ENCODE measurements at places on chromosomes 1 and 21.

GRCh38 chr21:37800057-37800455 is 116.2 kb downstream of the KCNJ6 start:
- DNase-seq, result no peak

DNA sequence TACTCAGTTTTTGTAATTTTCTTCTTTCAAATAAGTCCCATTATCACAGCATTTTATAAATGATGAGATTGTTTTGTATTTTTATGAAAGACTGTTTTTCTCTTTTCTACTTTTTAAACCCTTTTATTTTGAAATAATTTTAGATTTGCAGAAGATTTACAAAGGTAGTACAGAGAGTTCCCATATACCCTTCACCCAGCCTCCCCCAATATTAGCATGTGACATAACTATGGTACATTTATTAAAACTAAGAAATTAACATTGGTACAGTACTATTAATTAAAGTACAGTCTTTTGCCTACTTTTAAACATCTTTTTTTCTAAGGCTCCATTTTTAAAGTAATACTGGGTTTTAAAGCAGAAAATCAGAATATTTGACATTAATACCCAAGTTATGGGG is 35.6 kb upstream of the LAMC2 start:
- DNase-seq, result no peak

DNA sequence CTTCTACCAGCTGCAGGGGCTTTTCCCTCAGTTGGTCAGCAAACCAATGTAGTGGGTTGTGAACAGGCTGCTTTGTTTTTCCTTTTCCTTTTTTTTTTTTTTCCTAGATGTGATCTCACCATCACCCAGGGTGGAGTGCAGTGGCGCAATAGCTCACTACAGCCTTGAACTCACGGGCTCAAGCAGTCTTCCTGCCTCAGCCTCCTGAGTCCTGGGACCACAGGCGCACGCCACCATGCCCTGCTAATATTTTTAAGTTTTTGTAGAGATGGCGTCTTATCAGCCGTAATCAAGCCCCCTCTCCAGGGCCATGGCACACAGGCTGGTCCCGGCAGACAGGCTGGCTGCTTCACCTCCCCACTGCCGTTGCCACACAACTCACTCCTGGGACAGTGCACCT is 3.4 kb upstream of the TRIM11 start:
- peak; percentile 50 for DNase-seq

DNA sequence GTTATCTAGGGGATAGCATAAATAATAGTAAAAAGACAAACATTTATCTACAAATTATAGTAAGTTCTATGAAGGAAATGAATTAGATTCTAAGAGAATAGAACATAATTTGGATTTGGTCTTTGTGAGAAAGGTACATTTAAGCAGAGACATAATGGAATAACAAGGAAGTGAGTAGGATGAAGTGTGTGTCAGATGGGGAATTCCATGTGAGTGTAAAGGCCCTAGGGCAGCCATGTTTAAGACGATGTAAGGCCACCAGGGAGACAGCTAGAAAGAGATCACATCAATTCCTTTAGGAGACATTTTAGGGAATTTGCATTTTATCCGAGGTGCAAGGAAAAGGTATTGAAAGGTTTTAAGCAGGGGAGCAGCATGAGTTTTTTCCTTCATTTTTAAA is 33.8 kb upstream of the ELAVL4 start:
- no peak for DNase-seq

- DNase-seq, result no peak
These were observed 43.3 kb upstream of the TSNAX start for GRCh38 chr1:231485029-231485784.

GRCh38 chr1:43367026-43367903 is 546 bp downstream of the ELOVL1 start:
- peak; percentile 80 for DNase-seq

Data from activated effector memory CD4-positive, alpha-beta T cell treated with anti-CD3 and anti-CD28 coated beads, Interleukin-2, amount 50 U/mL, for 16 hours (primary cell).